ENCODE measurements at places on chromosomes 3 and 15.

GRCh38 chr3:107882261-107882660 lies 208.6 kb downstream of the CD47 start:
- no peak for DNase-seq

GRCh38 chr3:184177331-184177731 lies 2.7 kb downstream of the AP2M1 start:
- no peak for DNase-seq

GRCh38 chr3:50275996-50276761 lies 2.7 kb upstream of the LSMEM2 start:
- no peak for DNase-seq

DNA sequence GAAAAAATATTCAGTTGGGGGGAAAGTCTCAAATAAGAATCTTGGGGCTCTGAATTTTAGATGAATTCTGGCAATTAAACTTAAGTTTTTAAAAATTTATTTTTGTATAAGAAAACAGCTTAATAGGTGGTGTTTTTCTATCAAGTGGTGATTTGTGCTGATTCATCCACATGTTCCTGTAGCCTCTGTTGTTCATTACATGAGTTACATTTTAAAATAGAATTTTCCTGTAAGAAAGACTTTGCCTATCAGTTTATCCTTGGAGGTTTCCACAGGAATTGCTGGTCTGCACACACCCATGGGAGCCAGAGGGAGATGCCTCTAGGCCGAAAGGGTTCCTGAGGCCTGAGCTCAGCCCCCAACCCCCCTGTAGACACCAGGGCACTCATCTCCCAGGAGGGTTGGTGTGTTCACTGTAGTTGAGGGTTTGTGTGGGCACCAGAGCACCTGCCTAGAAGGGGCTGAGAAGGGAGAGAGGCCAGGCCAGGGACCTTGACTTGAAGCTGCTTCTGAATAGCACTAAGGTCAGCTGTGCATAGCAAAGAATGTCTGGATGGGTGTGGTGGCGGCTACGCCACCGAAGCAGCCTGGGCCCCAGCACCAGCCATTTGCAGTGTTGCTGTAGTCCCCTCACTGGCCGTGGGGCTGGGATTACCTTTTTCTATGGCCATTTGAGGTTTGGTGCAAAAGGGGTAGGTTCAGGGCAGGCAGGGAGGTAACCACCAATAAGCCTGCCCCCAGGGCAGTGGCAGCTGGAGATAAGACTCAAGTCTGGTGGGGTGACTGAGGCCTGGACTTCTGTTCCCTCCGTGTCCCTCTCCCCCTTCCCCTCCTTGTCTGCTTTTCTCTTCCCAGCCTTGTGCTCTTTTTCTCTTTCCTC lies 11.9 kb downstream of the DNAJA4 start:
- no peak for DNase-seq

DNA sequence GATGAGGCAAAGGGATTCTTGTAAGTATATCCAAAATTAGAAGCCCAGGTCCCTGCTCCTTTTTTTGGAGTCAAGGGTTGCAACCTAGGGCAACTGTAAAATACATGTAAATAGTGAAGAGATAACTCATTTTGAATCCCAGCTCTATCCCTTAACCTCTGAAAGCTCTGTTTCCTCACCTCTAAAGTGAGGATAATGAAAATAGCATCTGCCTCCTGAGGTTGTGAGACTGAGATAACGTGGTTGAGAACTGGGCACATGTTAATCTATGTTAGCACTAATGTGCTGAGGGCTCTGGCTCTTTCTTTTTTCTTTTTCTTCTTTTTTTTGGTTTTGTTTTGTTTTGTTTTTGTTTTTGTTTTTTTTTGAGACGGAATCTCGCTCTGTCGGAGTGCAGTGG lies 4.8 kb upstream of the NKTR start:
- no peak for DNase-seq

Data from NCI-H1436 treated with DMSO at 0.1 percent for 48 hours (cell line).